SHP77 treated with DMSO at 0.1 percent for 48 hours (cell line): ENCODE measurements at places on chromosomes 3 and 15.
A peak's percentile ranks its signal among the peaks of the same experiment; 100 is the strongest.

GRCh38 chr3:14907043-14907966, 40.1 kb upstream of the NR2C2 start:
- no peak for DNase-seq

GRCh38 chr3:39388153-39388552, 5.0 kb downstream of the SLC25A38 start:
- no peak for DNase-seq

DNA sequence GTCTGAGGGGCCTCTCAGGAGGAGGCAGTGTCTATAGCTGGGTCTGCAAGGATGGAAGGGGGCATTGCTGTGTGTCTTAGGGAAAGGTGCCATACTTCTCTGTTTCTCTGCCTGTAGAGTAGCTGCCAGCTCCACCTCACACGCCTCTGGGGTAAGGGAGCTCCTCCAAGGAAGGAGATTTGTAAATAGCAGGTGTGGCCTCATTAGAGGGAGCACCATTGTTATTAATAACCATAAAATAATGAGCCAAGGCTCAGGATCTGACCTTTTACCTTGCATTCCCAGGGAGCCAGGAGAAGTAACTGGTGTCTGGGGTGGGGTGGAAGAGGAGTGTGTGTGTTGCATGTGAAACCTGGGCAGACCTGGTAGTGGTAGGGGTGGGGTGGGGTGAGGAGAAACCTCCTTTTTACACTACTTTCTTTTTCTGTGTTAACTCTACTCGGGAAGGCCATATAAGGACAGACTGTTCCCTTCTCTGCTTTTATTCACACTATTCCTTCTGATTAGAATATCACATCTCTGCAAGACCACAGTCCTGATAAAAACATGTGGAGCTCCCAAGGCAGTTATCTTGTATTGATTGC, 2.2 kb upstream of the C15orf39 start:
- DNase-seq = no peak

- DNase-seq = no peak
These were observed 109.3 kb downstream of the OXNAD1 start for GRCh38 chr3:16374047-16374934.

DNA sequence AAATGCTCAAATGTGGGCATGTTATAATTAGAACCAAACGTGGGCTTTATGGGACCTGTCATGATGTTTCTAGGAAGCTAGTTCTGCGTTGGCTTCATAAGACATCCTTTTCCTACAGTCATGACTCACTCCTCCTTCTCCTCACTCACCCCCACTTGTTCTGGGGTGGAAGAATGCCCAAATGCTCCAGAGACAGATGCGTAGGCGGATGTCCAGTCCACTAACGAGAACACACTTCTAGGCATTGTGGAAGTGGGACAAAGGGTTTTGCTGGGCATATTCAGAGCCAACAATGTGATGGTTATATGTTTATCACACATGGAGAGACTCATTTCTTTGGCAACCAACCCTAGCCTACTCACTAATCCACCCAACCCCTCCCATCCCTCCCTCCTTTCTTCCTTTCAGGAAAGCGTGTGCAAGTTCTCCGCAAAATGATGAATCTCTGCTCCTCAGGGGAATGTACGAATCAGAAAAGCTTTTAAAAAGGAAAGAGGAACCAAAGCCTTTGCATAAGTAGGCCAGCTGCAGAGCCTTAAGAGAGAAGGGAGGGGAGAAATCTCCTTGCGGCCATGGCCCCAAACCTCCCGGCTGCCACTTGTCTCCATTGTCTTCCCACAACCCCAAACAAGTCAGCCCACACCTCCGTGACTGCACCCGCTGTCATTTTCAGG, 123.0 kb upstream of the SPRED1 start:
- no peak for DNase-seq

GRCh38 chr15:25839638-25840156, 23.4 kb downstream of the ATP10A start:
- DNase-seq = no peak

GRCh38 chr3:127141921-127142730, 50.8 kb upstream of the PRR23E start:
- peak; percentile 80 for DNase-seq

DNA sequence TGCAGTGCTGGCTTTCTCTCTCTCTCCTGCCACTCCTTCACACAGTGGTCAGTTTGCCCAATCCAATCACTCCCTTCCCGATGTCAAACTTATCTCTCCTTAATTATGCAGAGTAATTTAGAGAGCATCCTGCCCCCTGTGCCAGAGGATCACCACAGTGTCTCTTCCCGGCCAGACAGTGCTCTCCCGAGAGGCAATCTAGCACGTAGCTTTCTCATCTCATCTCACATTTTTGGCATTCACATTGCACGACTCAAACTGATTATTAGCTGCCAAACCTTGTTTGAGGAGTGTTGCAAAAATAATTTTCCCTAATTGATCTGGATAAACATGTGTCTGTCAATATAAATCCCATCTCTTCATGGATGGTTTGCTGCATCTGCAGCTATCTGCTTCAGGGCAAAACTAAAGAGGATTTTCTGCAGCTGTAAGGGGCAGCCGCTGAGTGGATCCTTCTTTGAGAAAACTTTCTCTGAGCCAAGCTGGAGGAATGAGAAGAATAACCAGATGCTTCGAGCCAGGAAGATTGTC, 37.8 kb downstream of the SSUH2 start:
- no peak for DNase-seq

GRCh38 chr3:60622349-60622748, 628.9 kb downstream of the FHIT start:
- DNase-seq = no peak

DNA sequence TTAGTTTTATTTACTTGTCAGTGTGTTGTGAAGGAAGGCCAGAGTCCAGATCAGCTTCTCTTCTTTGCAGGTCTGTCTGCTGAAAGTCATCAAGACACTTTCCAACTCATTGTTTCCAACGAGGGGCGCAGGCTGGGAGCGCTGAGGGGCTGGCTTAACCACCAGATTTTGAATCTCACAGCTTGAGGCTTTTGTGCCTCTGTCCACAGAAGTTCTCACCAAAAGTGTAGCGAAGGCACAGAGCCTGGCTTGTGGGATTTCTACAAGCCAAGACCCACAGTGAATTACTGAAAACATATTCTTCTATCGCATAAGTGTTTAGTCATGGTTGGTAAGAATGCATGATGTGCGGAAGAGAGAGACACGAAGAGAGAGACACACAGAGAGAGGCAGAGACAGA, 35.2 kb downstream of the BHLHE40 start:
- no peak for DNase-seq

DNA sequence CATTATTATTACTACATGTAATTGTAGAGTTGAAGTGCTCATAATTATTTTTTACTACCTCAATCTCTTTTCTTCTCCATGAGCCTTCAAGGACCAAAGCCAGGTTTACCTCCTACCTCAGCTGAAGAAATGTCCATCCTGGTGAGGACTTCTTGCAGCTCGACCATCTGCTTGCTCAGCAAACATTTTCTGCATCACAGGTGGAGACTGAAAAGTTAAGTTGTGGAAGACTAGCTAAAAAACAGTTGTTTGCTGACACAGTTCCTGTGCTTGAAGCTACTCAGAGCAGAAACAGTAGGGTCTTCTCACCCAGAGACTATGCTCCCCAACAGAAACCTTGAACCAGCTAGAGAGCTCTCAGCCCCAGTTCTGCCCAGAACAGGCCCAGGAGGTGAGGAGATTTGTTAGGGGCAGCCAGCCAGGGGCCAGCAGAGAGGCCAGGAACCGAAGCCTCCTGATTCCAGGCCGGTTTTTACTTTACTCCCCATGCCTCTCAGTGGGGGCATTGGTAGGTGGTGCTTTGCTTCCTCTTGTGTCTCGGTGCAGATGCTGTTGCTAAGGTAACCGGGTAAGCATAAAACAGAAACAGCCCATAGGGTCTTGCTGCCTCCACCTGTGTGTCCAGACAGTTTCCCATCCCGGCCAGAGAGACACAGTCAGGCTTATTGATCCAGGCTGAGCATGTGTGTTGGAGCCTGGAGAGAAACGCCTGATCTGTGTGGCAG, 54.9 kb downstream of the CCNL1 start:
- no peak for DNase-seq

- DNase-seq = no peak
These were observed 63.8 kb downstream of the CHSY1 start for GRCh38 chr15:101187820-101188636.
